ENCODE measurements at places on chromosomes 7 and 10.

GRCh38 chr7:37920849-37921805, 687 bp downstream of the EPDR1 start:
- no peak for DNase-seq

DNA sequence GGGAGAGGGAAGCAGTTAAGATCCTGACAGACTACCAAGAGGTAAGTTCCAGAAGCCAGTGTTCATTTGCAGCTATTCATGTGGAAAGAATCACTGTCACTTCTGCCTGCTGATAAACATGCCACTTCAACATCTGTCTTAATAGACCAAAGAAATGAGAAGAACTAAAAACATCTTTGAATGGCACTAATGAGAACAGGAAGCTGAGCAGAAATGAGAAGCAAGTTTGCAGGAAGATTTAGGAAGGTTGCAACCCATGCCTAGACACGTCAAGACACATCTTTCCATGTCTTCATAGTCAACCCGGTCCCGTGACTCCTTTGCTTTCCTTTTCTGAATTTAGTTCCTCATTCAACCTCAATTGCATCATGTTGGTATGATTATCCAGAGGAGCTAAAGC, 180.0 kb downstream of the PDE1C start:
- no peak for DNase-seq

DNA sequence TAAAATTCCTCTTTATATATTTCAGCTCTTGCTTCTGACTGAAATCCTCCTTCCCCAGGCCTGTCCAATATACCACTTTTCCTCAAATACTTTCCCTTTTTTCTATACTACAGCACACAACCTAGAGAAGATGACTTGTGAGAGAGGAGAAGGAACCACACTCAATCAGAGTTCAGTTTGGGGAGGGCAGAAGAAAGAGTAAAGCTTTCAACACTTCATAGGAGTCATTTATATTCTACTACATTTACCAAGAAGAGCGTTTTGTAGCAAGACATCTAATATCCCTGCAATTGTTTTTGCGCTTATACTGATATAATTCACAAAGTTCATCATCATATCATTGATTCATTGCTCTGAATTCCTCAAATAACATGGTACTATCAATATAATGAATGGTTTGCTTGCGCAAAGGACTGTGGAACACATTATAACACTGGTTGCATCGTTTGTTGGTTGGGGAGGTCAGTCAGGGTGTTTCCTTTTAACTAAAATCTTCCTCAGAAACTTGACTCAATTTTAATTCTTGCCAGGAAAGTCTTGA, 792.5 kb upstream of the CELF2 start:
- DNase-seq, result no peak

DNA sequence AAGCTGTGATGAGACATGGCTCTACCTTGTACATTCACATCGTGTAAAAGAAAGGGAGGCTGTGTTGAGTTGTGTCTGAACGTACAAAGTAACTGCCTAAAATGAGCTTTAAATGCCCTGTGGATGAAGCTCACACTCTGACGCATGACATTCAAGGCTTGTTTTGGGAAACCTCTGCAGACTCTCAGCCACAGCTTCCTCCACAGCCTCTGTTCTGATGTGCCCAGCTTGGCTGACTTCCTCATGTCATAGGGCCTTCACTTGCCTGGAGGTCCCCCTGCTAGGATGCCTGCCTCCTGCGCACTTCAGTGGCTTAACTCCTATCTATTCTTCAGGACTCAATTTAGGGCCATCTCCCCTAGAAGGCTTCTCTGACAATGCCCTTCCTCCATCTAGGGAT, 230.0 kb upstream of the HABP2 start:
- no peak for DNase-seq

- no peak for DNase-seq
Measured at GRCh38 chr7:70793821-70794220, 338.1 kb upstream of the GALNT17 start.

Data from non-pigmented ciliary epithelial cell (primary cell).